CD4-positive, CD25-positive, alpha-beta regulatory T cell (primary cell): ENCODE measurements at places on chromosomes 6 and 20.

DNA sequence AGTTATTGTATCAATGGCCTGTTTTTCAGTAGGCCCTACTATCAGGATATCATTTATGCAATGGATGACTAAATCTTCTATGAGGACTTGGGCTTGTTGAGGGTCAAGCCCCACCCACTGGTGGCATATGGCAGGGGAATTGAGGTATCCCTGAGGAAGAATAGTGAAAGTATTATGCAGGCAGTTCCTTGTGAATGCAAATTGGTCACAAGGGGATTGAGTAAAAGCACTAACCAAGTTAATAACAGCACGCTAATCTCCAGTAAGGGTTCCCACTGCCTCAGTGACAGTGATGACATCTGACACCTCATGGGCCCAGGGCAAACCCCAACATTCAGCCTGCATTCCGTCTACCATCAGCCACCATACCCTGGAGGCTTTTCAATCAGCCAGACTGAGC lies 14.9 kb downstream of the BPIFA1 start:
- no peak overlapping the region for H3K27ac ChIP-seq
- peaks cover 6% of the 10 kb centered on the region for H3K27me3 ChIP-seq
- no peak overlapping the region for H3K4me3 ChIP-seq
- H3K36me3 ChIP-seq, result no peaks in the 10 kb centered on the region

GRCh38 chr6:7461416-7461815 lies 71.8 kb downstream of the RIOK1 start:
- DNase-seq, result no peak
- H3K27ac ChIP-seq, result no peak overlapping the region
- no peaks in the 10 kb centered on the region for H3K36me3 ChIP-seq
- H3K4me1 ChIP-seq, result no peaks in the 10 kb centered on the region

DNA sequence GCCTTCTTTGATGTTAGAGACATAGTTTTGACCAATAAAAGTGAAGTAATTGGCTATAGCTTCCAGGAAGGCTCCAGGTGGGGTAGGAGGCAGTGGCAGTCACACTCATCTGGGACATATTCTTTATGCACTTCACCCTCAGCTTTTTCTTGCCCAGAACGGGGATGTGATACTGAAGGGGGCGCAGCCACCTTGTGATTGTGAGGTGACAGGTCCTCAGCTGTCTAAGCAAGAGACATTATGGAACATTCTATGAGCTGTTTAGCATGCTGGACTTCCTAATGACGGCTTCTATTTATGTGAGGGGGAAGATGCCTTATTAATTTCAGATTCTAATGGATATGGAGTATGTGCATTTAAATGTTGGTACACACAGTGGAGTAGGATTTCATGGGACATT lies 151.3 kb upstream of the ZFP64 start:
- DNase-seq, result no peak
- no peak overlapping the region for H3K4me3 ChIP-seq
- no peaks in the 10 kb centered on the region for H3K4me1 ChIP-seq

DNA sequence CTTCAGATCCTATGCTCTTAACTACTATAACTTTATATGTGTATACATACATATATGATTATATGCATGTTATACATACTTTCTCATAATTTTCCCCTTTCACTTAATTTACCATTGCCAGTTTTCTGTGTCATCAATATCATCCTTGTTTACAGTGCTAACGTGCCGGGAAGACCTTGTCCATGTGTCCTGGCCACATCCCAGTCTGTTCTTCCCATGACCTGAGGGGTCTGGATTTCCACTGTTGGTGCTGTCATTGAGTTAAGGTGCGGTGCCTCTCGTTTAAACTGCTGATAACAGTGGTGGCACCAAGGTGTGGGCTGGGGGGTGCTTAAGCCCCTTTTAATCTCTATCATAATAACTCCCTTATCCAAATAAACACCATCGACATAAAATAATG lies 8.5 kb upstream of the SDCBP2 start:
- no peak overlapping the region for H3K4me3 ChIP-seq
- H3K27me3 ChIP-seq, result no peaks in the 10 kb centered on the region
- no peak for DNase-seq
- peaks cover 5% of the 10 kb centered on the region for H3K36me3 ChIP-seq
- no peaks in the 10 kb centered on the region for H3K4me1 ChIP-seq
- no peak overlapping the region for H3K27ac ChIP-seq

DNA sequence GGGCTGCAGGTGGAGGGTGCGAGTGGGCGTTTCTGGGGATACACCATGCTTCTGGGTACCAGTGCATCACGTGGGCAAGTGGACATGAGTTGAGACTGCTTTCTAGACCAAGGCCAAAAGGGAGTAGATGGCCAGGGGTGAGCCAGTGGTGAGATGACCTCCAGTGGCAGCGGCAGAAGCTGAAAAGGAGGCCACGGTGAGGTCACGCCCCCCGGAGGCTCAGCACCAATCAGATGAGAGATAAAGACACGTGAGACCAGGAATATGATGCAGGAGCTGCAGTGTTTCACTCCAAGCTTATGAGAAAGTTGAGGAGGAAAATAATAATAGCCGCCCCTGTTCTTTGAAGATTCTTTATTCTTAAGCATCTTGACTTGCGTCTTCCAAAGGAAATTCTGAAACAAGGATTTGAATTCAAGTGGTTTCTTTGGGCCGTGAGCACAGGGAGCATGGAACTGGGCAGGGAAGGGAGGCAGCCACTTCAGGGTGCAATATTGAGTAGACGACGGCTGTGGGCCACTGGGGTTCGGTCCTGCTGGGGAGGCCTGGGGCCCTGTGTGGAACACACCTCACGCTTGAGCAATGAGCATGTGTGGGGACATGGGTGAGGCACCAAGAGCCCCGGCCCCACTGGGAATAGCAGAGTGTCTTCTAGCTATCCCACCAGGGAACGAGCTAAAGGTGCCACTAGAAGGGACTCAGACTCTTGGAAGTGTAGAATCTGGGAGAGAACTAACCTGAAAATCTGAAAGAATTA lies 156.7 kb upstream of the LRFN2 start:
- H3K27me3 ChIP-seq, result peaks cover 3% of the 10 kb centered on the region
- no peak overlapping the region for H3K4me3 ChIP-seq
- DNase-seq, result no peak
- H3K27ac ChIP-seq, result no peak overlapping the region
- no peaks in the 10 kb centered on the region for H3K4me1 ChIP-seq

DNA sequence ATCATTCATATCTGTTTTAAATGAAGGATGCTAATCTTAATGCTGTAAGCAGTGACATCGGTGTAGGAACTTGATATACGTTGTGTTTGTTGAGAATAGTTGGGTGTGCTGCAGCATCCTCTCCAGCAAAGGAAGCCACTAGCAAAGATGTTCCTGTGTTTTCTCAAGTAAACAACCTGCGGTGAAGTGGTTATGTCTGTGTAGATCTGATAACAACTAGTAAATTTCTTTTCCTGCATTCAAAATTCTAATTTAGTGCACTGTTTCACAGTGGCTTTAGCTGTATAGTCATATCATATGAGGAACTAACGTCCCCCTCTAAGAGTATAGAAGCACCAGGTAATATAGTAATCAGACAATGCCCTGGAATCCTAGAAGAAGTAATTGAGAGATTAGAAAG lies 38.7 kb downstream of the NCOA7 start:
- DNase-seq, result no peak
- H3K27ac ChIP-seq, result no peak overlapping the region
- H3K4me1 ChIP-seq, result peaks cover 6% of the 10 kb centered on the region
- no peaks in the 10 kb centered on the region for H3K36me3 ChIP-seq
- no peaks in the 10 kb centered on the region for H3K27me3 ChIP-seq

DNA sequence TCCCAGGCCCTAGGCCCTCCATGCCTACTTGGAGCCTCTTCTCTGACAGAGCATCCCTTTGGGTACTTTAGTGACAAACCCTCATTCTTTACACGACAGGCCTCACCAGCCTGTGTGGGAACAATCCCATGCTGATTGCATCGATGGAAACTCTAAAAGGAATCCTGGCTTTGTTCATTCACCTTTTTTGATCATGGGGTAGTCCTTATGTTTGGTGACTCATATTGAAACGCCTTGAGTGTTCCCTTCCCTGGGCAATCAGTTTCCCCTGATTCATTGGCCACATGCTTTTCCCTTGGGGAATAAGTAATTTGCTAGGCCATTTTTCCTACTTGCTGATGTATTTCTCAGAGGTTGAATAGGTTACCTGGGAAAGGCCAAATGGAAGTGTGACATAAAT lies 14.7 kb upstream of the TNFAIP3 start:
- no peak for DNase-seq
- H3K36me3 ChIP-seq, result peaks cover 6% of the 10 kb centered on the region
- no peak overlapping the region for H3K4me3 ChIP-seq
- no peak overlapping the region for H3K27ac ChIP-seq
- H3K27me3 ChIP-seq, result no peaks in the 10 kb centered on the region
- H3K4me1 ChIP-seq, result no peaks in the 10 kb centered on the region

- no peaks in the 10 kb centered on the region for H3K27me3 ChIP-seq
- H3K4me1 ChIP-seq, result no peaks in the 10 kb centered on the region
- H3K36me3 ChIP-seq, result no peaks in the 10 kb centered on the region
Observed at GRCh38 chr6:163263196-163263595, 151.3 kb upstream of the QKI start.

DNA sequence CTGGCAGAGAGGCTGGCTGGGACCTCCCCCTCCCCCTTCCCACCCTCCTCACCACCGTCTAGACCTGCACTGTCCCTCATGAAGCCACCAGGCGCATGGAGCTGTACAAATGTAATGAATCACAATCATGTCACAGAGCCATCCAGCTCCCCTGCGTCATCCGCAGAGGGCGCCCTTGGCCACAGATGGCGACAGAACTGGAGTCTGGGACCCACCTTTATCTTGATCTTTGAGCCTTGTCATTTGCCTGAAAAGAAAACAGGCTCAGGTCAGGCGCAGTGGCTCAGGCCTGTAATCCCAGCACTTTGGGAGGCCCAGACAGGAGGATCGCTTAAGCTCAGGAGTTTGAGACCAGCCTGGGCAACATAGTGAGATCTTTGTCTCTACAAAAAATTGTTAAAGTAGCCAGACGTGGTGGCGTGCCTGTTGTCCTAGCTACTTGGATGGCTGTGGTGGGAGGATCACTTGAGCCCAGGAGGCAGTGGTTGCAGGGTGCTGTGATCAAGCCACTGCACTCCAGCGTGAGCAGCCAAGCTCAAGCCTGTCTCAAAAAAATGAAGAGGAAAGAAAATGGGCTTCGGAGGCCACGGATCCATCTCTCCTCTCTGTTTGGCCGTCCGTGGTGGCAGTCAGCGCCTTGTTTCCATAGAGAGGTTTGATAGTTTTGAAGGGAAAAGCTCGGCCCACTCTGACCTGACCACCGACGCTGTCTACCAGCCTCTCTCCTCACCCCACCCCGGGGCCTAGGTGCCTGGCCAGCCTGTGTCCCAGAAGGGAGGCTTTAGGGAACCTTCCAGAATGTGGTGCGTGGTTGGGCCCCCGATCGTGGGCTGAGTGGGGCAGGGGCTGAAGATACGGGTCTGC lies 6.2 kb downstream of the COL9A3 start:
- H3K4me1 ChIP-seq, result peaks cover 8% of the 10 kb centered on the region
- no peaks in the 10 kb centered on the region for H3K27me3 ChIP-seq
- no peak for DNase-seq
- no peak overlapping the region for H3K27ac ChIP-seq

DNA sequence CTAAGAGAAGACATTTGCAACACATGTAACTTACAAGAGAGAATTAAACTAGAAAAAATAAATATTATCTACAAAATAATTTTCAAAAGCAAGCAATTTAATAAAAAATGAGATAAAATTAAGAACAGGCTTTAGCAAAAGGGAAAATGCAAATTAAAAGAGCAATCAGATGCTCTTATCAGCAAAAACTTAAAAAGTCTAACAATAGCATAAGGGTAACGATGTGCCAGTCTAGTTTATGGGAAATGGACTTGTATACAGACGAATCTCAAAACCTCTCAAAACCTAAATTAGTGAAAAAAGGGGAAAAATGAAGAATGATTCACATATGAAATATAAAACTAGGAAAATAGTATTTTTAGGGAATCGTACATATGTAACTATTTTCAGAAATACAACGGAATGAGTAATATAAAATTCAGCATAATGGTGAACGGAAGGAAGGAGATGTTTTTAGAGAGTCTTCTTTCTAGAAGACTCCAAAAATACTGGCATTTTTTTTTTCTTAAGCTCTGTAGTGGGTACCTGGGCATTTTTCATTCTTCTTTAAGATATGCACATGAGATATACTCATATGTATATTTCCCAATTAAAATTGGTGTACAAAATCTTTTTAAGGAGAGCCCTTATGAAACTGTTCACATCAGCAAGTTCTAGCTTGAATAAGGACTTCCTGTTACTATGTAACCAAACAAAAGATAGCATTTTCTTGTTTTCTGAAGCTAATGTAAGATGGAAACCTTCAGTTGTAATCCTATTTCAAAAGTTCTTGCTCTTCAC lies 927 bp upstream of the MANEA start:
- no peaks in the 10 kb centered on the region for H3K27me3 ChIP-seq
- H3K4me3 ChIP-seq, result peak overlapping the region; percentile 95
- H3K4me1 ChIP-seq, result peaks cover 51% of the 10 kb centered on the region
- H3K27ac ChIP-seq, result peak overlapping the region; percentile 91
- DNase-seq, result peak; percentile 69
- no peaks in the 10 kb centered on the region for H3K36me3 ChIP-seq

DNA sequence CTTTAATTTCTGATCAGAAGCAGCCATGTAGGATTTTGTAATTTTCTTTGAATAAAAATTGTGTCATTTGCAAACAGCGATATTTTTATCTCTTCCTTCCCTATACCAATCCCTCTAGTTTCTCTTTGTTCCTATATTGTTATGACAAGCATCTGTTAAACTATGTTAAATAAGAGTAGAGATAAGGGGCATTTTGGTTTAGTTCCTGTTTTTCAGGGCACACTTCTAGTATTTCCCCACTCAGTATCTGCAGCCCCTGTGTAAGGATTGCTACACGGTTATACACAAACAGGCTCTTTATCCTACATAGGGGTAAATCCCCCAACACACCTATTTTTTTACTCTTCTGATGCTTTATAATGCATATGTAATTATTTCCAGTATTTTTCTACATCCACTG lies 42.1 kb downstream of the TRERF1 start:
- H3K4me3 ChIP-seq, result no peak overlapping the region
- no peak overlapping the region for H3K27ac ChIP-seq
- peaks cover 18% of the 10 kb centered on the region for H3K4me1 ChIP-seq
- no peaks in the 10 kb centered on the region for H3K27me3 ChIP-seq
- no peaks in the 10 kb centered on the region for H3K36me3 ChIP-seq

- no peak overlapping the region for H3K4me3 ChIP-seq
- no peak overlapping the region for H3K27ac ChIP-seq
- no peaks in the 10 kb centered on the region for H3K36me3 ChIP-seq
Observed at GRCh38 chr20:56552911-56553629, 20.0 kb downstream of the FAM209B start.

DNA sequence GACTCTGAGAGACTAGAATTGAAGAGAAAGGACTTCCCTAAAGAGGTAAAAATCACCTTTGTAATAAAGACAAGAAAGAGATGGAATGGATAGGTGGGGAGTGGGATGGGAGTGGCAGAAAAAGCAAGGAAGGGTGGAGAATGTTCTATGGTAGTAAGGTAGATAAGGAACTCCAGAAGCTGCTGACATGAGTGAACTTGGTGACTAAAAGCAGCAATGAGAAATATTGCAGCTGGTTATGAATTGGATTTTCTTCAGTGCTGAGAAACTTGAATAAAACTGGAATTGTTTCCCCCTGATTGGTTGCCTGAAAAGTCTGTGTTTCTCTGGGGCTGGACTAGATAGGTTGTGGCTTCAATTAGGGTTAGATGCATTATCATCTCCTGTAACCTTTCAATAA lies 15.7 kb upstream of the DTNBP1 start:
- H3K36me3 ChIP-seq, result no peaks in the 10 kb centered on the region
- no peak overlapping the region for H3K27ac ChIP-seq
- peaks cover 18% of the 10 kb centered on the region for H3K27me3 ChIP-seq

GRCh38 chr6:158452191-158452590 lies 107.7 kb upstream of the TMEM181 start:
- H3K36me3 ChIP-seq, result peaks cover 46% of the 10 kb centered on the region
- no peak overlapping the region for H3K4me3 ChIP-seq
- no peaks in the 10 kb centered on the region for H3K4me1 ChIP-seq
- H3K27ac ChIP-seq, result no peak overlapping the region
- DNase-seq, result no peak
